ENCODE measurements at places on chromosomes 16 and 17. TPM values are rescaled to one million over a fixed set of nuclear protein-coding genes. Genes with fewer than 3 reads are reported as not detected.

Gene DLX3
- total RNA-seq: 4.0 TPM

Gene NOXO1
- total RNA-seq: 4.6 TPM

Gene CDH15
- not detected for total RNA-seq

DNA sequence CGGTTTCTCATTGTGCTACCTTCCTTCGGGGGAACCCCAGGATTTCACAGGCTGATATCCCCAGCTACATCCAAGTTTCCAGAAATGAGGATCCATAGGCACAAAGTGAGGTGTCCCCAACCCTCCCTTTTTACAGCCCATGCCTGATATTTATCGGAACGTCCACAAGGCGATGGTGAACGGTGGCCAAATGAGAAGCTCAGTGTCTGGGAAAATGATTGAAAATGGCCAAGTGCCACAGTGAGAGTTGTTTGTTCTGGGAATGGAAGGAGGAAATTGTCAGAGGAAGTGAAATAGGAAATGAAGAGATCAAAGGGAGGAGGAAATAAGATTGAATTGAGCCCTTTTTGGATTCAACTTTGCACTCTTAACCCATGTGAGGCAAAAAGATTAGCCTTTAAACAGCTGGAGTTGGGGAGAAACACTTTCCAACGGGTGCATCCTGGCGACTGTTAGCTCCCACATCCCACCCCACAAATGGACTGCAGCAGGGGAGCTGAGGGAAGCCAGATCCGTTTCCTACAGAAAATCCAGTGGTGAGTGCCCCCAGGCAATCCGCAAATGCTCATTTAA lies 294.4 kb upstream of the IRX5 start:
- ATAC-seq: no peak

DNA sequence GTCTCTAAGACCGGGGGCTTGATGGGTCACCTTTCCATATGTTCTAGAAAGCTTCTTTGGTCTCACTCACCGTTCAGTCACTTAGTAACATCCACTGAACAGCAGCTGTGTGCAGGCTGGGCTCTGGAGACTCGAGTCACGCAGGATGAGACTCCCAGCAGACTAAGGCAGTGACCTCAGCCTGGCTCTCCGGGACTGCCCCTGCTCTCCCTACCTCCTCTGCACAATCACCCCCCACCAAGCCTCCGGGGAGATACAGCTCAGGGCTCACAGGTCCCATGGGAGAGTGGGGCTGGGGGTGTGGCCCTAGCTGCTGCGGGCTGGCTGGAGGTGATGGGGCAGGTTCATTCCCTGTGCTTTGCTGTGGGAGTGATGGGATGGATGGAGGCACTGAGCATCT lies 14.1 kb downstream of the FLYWCH2 start:
- ATAC-seq: peak; percentile 33

DNA sequence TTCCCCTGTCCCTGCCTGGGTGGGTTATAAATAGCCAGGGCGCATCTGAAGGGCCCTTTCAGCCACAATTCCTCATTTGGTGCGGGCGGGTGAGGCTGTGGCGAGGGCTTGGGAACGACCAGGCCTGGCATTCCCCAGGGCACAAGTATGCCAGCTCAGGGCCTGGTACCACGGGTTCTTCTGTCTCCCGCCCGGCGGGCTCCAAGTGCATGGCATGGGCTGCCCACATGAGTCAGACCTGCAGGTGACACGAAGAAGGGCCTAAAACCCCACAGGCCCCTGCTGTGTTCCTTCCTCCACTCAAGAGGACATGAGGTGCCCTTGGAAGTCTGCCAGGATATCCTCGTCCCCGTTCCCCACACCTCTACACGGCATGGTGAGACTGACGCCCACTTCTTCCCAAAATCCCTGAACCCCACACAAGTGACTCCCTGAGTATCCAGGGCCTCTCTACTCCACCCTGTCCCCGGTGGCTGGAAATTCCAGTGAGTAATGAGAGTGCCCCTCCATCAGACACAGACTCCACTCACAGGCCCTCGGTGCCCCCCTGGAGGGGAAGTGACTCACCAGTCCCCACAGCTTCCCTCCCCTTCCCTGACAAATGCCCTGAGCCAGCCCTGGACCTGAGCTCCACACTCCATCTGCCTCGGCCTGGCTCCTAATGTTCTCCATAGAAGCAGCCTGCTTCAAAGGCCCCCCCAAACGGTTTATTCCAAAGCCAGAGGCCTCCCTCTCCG lies 68.8 kb downstream of the ABR start:
- ATAC-seq: no peak

Gene RHBDL3
- 0.08 TPM for total RNA-seq

GRCh38 chr17:77177002-77177741 lies 36.4 kb downstream of the SEC14L1 start:
- ATAC-seq: no peak

DNA sequence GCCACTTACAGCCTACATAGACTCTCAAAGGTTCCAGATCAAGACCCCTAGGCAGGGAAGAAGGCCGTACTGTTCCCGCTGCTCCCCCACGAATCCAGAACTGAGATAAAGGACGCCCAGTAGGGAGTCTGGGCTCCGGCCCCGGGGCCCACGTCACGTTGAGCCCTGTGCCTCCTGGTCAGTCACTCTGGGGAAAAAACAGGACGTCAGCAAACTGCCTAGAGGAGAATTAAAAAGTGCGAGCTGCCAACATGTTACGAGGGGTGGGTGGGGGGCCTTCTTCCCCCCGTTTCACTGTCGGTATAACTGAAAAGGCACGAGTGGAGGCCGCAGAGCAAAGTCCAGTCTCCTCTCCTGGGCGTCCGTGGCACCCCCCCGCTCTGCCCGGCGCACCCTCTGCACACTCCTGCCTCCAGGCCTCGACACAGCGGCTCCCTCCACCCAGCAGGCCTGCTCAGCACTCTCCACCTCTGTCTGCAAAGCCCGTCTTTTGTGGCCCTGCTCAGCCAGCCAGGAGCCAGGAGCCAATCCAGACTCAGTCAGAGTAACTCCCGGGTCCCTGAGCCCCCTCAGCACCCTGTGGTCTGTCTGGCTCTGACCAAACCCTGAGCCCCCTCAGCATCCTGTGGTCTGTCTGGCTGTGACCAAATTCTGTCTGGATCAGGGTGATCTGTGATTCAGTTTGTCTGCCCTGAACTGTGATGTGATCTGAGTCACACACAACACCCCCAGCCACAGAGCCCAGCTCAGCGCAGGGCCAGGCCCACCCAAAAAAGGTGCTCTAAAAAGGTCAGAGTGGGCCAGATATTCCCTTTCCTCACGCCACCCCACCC lies 6.2 kb downstream of the ITGAE start:
- ATAC-seq: no peak

Gene PRSS33
- not detected for total RNA-seq

DNA sequence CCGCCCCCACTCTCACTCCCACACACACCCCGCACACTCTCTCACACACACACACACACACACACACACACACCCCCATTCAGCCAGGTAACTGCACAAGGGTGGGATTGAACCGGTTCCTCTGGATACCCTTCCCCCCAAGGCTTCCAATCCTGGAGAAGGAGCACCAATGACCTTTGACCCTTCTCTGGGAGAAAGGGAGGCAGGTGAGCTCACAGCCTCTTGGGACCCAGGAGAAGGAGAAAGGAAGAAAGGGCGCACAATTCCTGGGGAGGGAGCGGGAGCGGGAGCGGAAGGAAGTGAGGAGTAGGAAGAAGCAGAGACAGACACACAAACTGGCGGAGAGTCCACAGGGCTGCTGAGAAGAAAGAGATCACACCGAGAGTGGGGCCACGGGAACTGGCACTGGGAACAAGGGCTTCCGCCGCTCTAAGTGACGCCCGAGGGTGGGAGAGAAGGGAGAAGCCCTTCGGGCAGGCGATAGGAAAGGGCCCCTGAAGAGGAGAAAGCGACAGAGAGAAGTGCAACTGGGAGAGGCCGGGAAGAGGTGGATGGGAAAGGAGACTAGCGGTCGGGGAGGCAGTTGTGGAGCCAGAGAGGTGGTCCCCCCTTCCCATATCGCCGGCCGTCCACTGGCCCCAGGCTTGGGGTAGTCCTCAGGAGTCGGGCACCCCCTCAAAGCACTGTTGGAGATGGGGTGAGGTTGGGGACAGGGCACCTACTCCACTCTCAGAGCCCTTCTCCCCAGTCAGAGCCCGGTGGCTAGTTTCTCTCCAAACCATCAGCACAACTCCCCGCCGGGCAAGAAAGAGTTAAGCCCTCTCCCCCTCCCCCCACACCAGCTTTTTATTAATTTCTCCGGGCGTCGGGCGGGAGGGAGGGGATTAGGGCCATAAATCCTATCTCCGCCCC lies 1.3 kb downstream of the SAMD14 start:
- no peak for ATAC-seq

Gene VTN
- 0.60 TPM for total RNA-seq

- ATAC-seq: peak; percentile 17
Measured at GRCh38 chr17:18323007-18323406, 7.9 kb downstream of the SMCR8 start.

DNA sequence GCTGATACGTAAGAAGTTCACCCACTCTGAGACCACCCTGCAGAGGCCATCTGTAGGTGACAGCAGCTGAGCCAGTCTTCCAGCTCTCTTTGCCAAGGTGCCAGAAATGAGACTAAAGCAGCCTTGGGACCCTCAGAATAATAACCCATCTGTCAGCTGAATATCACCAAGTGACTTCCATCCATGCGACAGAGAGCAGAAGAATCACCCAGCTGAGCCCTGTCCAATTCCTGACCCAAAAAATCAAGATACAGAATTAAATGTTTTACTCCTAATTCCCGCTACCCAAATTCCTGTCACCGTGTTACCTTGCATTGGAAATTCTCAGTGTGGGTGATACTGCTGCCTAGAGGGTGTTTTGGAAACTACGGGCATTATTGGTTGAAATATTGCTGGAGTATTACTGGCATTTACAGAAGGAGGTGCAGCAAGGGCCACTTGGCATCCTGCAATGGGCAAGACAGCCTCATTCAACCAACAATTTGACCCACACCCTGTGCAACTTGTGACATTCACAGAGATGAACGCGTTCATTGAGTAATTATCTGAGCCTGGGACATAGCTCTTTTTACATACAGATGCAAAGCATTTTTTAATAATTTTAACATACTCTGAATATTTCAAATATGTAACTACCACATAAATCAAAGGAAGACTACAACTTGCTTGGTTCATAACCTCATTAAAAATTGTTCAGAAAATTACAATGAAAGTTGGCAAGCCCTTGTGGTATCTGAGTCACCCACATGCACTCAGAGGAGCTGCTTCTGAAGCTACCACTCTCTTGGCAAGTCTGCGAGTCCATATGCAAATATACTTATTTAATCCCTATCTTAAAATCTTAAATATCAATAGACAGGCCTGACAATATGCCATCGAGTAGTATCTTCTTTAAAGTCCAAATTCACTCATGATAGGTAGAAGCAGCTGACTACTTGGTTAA lies 126.6 kb downstream of the C16orf95 start:
- no peak for ATAC-seq

- no peak for ATAC-seq
Measured at GRCh38 chr17:21495281-21495680, 119.1 kb downstream of the KCNJ12 start.

Gene EPOP
- total RNA-seq: 4.9 TPM

DNA sequence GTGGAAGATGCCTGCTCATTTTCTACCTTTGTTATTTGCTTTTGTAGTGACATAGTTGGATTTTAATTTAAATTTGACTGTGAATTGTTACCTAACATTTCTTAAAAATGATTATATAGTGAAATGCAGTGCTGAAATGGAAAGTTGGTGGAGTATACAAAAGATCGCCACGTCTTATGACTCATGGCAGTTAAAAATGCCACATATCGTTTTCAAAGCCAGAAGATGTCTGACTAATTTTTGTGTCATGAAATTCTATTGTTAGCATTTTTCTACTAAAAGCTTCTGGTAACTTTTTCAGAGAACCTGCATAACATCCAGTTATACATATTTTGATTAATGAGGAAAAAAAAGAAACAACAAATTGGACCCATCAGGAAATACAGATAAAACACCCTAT lies 20.6 kb downstream of the MAP2K4 start:
- peak; percentile 50 for ATAC-seq

Gene CDRT15
- not detected for total RNA-seq

DNA sequence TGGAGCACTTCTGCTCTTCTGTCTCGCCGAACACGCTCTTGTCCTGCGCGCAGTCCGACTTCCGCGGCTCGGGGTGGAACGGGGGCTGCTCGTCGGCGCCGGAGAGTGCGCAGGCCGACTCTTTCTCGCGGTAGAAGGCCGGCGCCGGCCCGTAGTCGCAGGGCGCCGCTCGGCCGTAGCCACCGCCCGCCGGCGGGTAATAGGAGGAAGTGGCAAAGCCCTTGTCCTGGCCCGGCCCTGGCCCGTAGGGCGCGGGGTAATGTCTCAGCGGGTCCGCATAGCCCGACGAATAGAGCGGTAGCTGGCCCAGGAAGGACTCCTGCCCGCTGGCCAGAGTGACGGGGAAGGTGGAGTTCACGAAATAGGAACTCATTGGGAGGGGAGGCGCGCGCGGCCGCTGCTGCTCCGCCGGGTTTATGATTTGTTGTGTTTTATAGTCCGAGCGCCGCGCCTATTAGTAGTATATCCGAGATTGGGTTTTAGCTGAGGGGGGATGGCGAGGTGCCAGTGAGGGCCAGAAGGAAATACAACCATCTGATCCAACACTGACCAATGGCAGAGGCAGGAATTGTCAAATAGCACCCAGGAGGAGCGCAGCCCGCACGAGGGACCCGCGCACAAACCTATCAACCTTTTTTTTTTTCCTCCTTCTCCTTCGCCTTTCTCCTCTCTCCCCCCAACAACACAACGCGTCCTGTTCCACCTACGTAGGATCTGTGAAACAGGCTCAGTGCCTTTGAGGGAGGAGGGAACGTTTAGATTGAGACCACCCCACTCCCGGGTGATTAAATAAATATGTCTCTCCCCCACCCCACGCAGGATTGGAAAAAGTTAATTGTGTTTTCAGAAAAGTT lies 4.4 kb upstream of the HOXB5 start:
- peak; percentile 35 for ATAC-seq

- no peak for ATAC-seq
Measured at GRCh38 chr16:86227041-86227440, 283.3 kb upstream of the FOXF1 start.

DNA sequence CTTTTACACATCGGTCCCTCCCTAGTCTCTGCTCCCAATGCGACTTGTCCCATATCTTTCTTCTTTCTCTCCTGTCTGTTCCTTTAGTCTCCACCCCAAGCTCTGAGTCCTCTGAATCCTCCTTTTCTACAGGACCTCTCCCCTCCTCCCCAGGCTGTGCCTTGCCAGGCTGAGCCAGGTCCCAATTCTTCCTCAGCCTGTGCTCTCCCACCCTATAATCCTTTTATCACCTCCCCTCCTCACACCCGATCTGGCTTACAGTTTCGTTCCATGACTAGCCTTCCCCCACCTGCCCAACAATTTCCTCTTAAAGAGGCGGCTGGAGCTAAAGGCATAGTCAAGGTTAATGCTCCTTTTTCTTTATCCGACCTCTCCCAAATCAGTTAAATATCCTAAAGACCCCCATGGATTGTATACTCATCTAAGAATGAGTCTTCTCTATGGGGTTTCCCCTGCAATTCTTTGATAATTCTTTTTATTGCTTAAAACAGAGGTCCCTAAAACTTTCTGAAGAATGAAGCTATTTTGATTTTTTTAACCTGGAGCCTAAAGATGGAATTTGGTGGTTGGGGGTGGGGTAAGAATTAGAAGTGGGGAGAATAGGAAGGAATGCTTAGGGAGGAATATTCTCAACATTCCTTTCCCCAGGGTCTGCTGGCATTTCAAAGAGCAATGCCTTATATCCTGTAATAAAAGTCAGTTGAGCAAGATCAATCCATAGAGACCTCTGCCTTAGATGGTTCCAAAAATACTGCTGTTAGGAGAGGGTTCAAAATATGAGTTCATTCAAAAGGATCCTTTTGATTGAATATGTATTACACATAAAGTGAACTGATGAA lies 102.8 kb downstream of the MYO1D start:
- no peak for ATAC-seq

GRCh38 chr16:58492066-58492465 lies 7.9 kb upstream of the NDRG4 start:
- no peak for ATAC-seq

Data from esophagus mucosa (tissue), 1 donor.